D721Med (cell line): ENCODE measurements at places on chromosomes 2 and 18.

DNA sequence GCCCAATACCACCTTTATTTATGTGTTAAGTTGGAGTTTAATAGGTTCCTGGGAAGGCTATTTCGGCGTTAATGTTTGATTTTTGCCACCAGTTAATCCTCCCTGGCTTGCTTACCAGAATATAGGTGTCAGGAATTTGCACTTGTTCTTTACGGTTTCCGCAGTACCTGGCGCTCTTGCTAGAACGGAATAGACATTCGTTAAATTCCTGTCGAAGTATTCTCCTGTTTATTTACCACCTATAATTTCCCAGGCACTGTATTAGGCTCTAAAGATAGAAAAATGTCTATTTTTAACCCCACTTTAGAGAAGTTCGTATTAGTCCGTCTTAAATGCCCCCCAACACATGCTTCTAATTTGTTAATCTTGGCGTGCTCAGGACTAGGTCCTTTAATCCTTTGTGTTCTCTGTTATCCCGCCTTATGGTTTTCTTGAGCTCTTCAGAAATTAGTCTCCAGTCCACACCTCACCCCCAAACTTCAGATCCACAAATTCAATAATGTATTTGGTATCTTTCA, 575 bp downstream of the CCDC150 start:
- DNase-seq: no peak

DNA sequence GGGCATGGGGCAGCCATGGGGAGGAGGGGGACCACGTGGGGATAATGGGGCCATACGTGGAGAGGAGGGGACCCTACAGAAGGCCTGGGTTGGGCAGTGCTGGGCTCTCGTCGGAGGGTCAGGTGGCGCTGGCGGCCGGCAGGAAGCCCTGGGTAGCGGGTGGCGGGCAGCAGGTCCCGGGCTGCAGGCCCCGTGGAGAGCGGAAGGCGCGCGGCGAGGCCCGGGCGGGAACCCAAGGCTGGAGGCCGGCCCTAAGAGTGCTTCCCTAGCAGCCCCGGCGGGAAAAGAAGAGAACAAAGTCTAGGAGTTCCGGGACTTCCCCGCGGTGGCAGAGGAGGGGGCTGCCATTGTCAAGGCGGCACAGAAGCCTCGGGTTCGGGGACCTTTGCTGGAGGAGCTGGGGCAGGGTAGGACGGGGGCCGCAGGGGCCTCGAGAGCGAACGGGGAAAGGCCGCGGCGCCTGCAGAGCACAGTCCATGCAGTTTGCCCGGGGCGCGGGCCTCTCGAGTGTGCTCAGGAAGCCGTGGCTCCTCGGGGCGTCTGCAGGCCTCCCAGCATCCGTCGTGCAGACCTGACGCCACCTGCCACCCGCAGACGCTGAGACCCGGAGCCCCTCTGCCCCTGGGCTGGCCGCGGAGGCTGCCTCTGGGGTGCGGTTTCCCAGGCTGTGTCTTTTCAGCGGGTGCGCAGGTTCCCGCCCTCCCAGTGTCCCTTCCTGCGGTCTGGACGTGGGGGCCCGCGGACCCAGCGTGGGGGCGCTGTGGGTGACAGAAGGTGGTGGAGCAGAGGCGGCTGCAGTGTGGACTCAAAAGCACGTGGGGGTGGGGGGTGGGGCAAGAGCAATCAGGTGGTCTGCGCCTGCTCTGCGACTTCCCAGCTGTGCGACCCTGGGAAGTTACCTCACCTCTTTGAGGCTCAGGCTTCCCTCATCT, 19.4 kb upstream of the NCL start:
- no peak for DNase-seq

DNA sequence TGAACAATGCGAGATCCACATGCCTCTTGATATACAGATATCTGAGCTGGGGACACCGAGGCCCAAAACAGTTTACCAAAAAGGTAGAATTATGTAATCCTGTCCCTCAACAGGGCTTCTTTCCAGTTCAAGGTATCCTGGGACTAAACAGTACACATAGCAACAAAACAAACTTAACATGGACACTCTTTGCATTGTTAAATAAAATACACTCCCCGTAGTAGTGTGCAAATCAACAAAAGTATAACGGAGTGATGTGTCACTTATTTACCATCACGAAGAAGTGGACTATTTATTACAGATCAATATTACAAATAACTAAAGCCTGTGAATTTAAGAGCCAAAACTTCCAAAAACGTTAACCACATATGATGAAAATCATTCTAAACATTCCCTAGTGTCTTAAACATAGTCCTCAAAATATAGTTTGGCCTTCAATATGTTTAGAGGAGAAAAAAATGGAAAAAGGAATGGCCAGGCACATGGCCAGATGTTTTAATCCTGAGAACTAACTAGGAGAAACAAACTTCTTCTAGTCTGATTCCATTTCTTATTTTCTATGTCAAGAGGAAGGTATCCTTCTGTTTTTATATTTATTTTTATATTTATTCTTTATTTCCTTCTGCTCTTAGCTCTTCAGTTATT, 377.5 kb downstream of the OSR1 start:
- no peak for DNase-seq

- DNase-seq: no peak
Observed at GRCh38 chr18:55500316-55501086, 87.5 kb downstream of the TCF4 start.

- no peak for DNase-seq
Observed at GRCh38 chr2:62208758-62209114, 12.8 kb downstream of the B3GNT2 start.
